NCI-H510A treated with DMSO at 0.1 percent for 48 hours (cell line): ENCODE measurements at places on chromosomes 7 and 10.

- no peak for DNase-seq
Measured at GRCh38 chr7:143480501-143480900, 2.8 kb downstream of the TAS2R41 start.

DNA sequence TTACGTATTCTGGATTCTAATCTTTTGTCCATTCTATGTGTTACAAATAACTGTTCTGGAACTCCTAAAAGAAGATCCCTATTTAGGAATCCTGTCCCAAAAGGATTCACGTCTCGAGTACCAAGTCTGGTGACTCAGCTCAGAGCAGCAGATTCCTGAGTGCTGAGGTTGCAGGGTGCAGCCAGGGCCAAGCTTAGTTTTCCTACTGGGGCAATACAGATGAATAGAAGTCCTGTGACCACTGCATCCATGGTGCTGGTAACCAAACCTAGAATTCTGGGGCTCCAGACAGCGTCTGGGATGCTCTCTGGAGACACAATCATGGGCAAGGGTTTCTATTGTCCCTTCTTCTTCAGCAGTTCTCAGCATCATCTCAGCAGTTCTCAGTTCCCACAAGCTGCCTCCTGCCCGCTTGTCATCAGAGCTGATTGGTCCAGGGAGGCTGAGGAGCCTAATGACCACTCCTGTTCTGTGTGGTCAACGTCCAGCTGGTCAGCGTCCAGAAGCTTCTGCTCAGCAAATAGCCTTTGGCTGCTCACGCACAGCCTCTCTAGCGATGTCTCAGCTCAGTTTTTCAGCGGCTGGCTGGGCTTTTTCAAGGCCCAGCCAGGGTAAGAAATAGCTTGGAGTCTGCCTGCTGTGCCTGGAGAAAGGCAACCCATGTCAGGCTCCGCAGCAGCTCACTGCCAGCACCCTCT, 50.4 kb upstream of the C7orf33 start:
- no peak for DNase-seq

DNA sequence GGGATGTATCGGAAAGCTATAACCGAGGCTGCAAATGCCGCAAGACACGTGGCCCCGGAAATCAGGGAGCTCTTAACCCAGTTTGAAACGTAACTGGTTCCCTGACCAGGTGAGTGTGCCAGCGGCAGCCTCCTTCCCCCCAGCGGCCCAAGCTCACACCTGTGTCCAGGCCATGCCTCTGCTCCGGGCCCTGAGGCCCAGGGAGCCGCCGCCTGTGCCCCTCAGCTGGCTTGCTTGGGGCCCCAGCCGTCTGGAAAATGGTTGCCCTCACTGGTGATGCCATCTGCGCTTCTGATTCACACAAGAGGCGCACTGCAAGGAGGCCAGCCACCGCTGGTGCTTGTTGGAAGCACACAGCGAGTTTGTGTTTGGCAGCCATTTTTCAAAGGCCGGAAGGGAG, 9.2 kb downstream of the PWWP2B start:
- no peak for DNase-seq

GRCh38 chr10:89662596-89662995, 17.6 kb upstream of the PANK1 start:
- no peak for DNase-seq

GRCh38 chr7:77338260-77338659, 77.9 kb downstream of the GSAP start:
- DNase-seq: no peak

DNA sequence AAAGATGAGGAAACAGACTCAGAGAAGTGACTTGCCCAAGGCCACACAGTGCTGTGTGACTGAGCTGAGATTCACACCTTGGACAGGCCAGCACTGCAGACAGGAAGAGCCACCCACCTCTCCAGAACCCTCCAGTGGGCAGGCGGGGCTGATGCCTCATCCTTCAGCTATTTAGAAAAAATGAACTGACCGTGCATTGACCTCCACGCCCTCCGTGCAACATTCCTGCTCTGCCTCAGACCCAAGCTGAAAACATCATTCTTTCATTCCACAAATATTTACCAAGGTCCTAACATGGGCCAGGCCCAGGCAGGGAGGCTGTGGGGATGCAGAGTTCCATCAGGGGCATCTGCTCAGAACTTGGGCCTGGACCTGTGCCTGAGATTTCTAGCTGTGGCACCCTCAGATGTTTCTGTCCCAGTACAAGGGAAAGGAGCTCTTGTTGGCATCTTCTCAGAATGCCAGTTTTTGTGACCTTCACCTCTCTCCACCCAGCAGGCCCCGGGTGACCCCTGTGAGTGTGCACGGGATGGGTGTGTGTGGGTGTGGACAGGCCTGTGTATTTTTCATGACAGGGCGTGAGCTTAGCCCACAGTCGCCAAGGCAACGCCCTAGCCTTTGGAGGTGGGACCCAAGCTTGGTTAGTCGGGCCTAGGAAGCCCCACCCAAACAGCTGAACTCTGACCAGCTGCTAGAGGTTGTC, 6.5 kb downstream of the VSIR start:
- DNase-seq: no peak

- DNase-seq: no peak
Measured at GRCh38 chr7:108486291-108486966, 30.2 kb upstream of the NRCAM start.

DNA sequence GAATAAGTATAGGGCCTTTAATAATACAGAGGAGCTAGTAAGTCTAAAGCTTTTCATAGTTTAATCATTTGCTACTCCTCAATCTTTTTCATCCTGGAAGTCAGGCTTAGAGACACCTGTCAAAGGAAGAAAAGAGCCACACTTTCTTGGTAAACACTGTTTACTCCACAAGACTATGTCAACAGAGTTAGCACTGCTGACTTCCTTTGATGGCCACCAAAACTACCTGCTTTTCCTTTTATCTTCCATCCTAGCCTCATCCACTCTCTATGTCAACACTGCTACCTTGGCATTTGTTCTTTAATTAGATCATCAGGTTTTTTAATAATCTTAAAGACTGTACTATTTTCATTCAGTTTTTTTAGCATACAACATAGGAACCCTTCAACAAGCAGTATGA, 106.2 kb downstream of the ELAPOR2 start:
- no peak for DNase-seq

- no peak for DNase-seq
Measured at GRCh38 chr10:28429573-28430216, 103.2 kb upstream of the WAC start.

GRCh38 chr7:141147482-141147881, 73.6 kb downstream of the TMEM178B start:
- DNase-seq: no peak

DNA sequence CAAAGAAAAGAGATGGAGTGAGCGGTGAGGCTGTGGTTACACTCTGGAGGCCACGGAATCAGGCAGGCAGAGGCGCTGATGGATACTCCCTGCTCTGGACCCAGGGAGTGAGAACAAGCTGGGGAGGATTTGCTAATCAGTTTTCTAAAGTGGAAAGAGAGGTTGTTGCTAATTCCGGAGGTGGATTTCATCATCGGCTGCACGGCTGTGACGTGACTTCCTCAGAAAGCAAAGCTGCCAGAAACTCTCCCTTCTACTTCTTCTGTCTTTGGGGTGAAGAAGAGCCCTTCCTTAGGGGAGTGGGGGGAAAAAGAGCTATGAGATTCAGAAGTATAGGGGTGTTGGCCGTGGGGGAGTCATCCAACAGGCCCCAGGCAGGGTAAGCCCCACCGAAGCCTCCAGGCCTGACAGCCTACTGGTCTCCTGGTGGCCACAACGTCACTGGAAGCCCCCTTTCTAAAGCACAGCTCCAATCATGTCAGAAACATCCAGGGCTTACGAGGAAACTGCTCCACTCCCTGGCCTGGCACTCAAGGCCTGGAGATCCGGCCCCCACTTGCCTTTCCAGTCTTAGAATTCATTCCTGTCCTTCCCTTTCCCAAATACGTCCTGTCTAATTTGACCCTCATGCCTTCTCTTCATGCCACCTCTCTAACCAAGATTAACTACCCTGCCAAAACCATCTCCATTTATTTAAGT, 114.5 kb downstream of the HIP1 start:
- no peak for DNase-seq

DNA sequence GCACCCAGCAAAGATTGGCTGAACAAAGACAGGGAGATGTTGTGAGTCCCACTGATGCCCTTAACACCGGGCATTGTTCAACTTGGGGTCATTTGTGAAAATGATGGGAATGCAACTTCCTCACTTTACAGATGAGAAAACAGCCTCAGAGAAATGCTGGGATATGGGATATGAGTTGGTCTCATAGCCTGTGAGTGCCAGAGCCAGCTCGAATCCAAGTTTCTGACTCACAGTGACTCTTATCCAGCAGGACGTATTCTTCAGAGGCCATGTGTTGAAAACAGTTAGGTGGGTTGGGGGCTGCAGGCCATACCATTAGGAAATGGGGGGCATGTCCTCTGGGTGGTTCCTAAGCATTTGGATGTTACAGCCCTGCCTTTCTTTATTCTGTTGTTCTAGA, 45.2 kb downstream of the KIAA1217 start:
- DNase-seq: no peak

- no peak for DNase-seq
Measured at GRCh38 chr7:155884225-155885166, 72.2 kb upstream of the SHH start.

GRCh38 chr10:3095373-3096139, 28.2 kb downstream of the PFKP start:
- DNase-seq: no peak
